Stimulated activated CD4-positive, alpha-beta T cell treated with anti-CD3 and anti-CD28 coated beads, TNF-alpha, amount 100 ng/mL, for 1 hour (primary cell): ENCODE measurements at places on chromosomes 12 and 14.

DNA sequence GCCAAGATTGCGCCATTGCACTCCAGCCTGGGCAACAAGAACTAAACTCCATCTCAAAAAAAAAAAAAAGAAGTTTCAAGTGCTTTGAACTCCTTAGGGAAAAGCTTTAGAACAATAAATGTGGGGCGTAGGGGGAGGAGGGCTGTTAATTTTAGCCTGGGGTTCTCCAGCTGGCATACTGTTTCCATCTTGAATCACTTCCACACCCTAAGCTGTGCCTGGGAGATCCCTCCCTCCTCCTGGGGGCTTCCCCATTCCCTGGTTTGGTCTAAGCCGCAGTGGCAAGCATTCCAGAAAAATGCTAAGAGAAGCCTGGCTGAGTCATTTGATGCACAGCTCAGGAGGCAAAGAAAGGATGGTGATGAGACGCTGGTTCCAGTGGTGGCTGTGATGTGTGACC lies 2.3 kb upstream of the ZNF384 start:
- no peak for DNase-seq

- DNase-seq: no peak
These were observed 81.1 kb downstream of the MAP1LC3B2 start for GRCh38 chr12:116640281-116640680.

GRCh38 chr14:68423686-68424085 lies 369.2 kb downstream of the ZFP36L1 start:
- DNase-seq: no peak

GRCh38 chr12:122474324-122474716 lies 26.4 kb downstream of the ZCCHC8 start:
- DNase-seq: no peak

DNA sequence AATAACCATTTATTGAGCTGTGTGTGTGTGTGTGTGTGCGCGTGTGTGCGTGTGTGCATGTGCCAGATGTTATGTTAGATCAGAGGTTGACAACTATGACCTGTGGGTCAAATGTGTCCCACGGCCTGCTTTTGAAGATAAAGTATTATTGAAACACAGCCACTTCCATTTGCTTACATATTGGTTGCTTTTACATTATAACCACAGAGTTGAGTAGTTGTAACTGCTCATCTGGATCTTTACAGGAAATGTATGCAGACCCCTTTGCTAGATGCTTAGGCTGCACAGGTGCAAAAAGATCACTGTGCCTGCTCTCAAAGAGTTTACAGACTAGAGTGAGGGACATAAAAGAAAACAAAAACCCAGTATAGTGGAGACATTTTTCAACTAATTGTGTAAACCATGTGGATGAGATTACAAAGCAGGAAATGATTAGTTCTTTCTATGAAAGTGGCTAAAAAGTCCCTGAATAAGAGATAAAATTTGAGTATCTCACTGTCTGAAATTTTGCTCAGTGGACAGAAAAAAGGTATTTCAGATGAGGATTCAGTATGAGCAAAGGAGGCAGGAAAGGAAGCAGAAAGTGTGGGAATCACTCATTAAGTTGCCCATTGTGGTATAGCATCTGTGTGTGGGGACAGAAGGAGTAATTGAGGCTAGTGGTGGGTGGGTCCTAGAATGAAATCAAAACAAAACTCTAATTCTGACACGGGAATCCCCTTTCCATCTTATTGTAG lies 188.4 kb downstream of the PAH start:
- no peak for DNase-seq

GRCh38 chr14:62763951-62764350 lies 281.3 kb downstream of the KCNH5 start:
- no peak for DNase-seq

GRCh38 chr12:53102883-53103807 lies at the start of gene SOAT2:
SOAT2 (plus strand) TSS chr12:53103486; CDS start chr12:53103578, 92 bp downstream.
- DNase-seq: no peak

DNA sequence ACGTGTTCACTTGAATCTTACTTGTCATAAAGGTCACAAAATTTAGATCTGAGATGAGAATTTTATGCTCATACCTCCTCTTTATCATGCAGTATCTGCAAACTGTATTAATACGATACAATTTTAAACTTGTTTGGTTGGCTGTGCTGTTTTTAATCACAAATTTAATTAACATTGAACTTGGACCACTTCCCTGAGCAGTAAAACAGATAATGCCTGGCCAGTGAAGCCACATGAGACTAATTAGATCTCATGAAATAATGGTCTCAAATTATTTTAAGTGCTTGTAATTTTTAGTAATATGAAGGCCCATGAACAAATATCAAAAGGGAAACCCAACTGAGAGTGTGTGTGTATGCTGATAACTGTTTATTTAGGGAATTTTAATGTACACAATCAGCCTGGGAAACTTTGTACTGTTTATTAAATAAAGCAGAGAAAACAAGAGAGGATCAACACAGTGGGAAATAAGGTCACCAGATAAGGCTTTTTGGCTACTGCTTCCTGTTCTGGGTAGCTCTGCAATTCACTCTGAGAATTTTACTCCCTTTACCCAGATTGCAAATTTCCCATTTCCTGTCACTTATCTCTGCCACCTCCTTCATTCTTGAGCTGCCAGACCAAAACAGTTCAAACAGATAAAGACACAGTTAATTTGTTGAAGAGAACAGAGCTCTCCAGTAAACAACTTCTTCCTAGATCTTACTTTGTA lies 61.6 kb upstream of the GNPNAT1 start:
- DNase-seq: no peak

DNA sequence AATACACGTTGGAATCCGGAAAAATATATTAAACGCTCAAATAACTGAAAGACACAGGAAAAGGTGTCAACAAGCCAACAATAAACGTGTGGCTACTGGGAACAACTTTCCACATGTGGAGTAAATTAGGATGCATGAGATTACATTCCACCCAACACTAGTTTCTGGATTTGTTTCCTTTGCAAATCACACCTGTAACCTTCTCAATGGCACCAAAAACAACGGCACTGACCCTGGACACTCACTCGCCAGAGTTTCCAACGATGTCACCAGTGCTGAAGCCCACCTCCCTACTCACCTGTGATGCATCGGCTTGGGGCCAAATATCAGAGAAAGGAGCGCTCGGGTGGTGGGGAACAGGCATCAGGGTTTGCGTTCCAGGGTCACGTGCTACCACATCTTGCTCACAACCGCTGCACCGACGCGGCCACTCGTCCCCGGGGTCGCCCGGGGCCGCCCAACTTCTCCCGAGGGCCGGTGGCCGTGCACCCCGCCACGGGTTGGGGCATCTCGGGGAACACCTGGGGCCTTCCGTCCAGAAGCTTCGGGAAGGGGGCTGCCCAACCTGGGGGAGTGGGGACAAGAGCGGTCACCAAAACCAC lies 629 bp downstream of the PRDM4 start:
- DNase-seq: peak; percentile 16

DNA sequence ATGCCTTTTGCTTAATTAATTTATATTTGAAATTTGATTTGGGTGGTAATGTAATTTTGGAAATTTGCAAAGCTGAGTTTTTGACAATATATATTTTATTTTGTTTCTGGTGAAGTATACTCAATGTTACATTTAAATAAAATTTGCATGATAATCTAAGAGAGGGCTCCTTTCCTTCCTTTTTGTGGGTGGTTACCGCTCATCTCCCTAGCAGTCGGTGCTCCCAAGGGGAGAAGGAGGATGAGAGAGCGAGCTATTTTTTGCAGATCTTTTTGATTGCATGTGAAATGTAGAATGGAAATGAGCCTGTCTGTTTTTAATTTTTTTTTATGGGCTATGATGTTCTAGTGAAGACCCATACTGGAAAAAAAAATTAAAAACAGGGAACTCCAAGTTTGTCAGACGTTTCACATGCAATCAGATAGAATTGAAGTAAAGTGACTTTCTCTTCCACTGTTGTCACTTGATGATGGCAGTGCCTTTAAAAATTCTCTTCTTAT lies 39.8 kb downstream of the MSRB3 start:
- DNase-seq: no peak

DNA sequence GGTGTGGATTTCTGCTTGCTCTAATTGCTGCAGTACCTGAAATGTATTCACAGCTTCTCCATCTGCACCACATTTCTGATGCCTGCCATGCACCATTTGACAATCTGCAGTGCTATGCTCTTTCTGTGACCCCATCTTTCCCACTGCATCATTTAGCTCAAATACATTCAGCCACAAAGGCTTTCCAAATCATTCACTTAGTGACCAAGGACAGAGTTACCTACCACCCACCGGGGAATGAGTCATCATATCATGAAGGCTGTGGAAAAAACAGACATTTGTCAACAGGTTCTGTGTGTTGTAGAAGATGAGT lies 465.5 kb upstream of the ATP2B1 start:
- DNase-seq: no peak

DNA sequence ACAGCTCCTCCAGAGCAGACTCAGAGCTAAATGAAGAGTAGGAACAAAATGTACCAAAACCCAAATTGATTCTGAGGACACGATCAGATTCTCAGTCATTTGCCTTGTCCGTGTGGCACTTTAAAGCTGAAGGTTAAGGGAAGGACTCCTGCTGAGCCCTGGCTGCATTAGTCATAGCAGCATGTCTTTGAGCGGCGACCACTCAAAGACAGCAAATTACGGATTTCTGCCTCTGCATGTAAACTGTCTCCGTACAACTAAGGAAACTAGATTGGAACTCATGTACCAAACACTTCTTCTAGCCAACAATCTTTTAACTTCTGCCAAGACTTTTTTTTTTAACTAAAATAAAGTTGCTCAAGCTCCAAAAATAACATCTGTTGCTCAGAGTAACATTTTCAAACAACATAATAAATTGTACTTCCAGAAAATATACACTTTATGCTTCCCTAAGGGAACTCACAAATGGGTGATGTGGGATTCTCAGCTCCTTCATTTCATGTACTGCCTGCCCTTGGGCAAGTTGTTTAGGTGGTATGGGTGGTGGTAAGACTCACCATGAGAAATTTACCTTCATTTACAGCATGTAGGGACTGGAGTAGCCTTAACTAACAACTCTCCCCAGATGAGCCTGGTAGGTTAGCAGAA lies 56.1 kb downstream of the RERG start:
- no peak for DNase-seq

- DNase-seq: no peak
These were observed 449.2 kb downstream of the DPF3 start for GRCh38 chr14:72444701-72445100.

DNA sequence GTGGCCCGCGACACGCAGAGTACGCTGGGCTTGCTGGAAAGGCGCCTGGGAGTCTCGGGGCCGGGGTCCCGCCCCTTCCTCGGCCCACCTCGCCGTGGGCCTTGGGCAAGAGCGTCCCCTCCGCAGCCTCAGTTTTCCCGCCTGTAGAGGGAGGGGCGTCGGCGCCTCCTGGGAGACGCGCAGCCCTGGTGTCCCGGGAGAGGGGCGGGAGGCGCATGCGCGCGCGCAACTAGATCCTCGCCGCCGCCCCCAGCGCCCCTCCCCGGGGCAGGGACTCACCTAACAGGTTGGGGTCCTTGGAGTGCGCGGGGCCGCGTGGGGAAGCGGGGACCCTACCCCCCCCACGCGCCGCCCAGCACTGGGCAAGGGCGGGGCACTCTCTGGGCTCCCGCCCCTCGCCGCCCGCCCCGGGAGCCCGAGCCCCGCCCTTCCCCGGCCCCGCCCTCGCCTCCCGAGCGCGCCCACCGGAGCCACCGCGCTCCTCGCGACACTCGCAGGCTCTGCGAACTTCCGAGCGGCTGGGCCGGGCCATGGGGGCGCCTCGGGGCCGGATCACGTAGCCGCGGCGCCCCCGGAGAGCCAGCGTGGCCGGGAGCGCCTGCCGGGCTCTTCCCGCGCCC lies at the start of gene KIF26A:
TSS of gene KIF26A (plus strand) at position 490 of the 620 bp plus-strand sequence. CDS start 136 bp downstream, outside the sequence.
- DNase-seq: no peak

GRCh38 chr12:6367969-6368892 lies 7.1 kb downstream of the SCNN1A start:
- no peak for DNase-seq

- no peak for DNase-seq
These were observed 117.8 kb upstream of the KRAS start for GRCh38 chr12:25368557-25368956.

GRCh38 chr14:79890527-79890926 lies 320.8 kb downstream of the DIO2 start:
- no peak for DNase-seq
